ENCODE measurements at places on chromosomes 1 and 21. TPM values are rescaled to one million over a fixed set of nuclear protein-coding genes. Genes with fewer than 3 reads are reported as not detected.
A peak's percentile ranks its signal among the peaks of the same experiment; 100 is the strongest.

SLAMF8 gene
- 34.6 TPM for total RNA-seq

NBPF4 gene
- total RNA-seq = not detected

CACHD1 gene
- total RNA-seq = 31.8 TPM

DNA sequence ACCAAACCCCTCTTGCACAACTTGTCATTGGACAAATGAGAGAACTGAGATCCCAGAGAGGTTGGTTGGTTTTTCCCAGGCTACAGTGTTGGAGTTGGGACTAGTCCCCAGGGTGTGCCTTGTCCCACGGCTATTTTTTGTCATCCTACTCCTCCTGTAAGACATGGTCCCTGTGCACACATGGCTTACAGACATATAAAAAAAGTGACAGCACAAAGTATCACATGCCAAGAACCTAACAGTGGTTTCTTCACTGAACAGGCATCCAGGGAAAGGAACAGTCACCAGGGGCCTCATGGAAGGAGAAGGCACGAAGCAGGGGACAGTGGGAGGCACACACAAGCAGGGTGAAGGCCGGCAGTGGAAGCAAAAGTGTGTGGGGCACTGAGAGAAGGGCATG lies 36.5 kb downstream of the SERBP1 start:
- H3K36me3 ChIP-seq = no peaks in the 10 kb centered on the region
- H3K4me3 ChIP-seq = no peak overlapping the region
- H3K27me3 ChIP-seq = no peaks in the 10 kb centered on the region
- DNase-seq = no peak

GRCh38 chr1:10639775-10640578 lies 156.5 kb downstream of the CASZ1 start:
- H3K4me1 ChIP-seq = peaks cover 15% of the 10 kb centered on the region
- H3K27me3 ChIP-seq = no peaks in the 10 kb centered on the region
- H3K27ac ChIP-seq = peak overlapping the region; percentile 30
- no peak overlapping the region for H3K4me3 ChIP-seq

DNA sequence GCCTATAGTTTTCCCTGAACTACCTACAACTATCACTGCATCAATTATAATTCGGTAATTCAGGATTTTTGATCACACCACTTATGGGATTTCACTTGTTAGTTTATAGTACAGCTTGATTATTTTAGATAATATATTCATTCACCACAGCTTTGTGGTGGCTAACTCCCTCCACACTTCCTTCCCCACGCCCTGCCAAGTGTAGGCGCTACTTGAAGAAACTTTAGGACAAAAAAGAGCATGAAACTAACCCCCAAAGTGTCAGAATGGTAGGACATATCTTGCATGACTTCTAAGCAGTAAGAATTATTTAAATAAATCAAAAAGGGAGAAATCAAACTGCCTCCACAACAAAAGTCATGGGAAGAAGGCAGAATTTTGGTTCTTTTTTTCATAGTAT lies 70.1 kb downstream of the LHX9 start:
- no peaks in the 10 kb centered on the region for H3K27me3 ChIP-seq
- no peaks in the 10 kb centered on the region for H3K4me1 ChIP-seq
- H3K36me3 ChIP-seq = no peaks in the 10 kb centered on the region

DNA sequence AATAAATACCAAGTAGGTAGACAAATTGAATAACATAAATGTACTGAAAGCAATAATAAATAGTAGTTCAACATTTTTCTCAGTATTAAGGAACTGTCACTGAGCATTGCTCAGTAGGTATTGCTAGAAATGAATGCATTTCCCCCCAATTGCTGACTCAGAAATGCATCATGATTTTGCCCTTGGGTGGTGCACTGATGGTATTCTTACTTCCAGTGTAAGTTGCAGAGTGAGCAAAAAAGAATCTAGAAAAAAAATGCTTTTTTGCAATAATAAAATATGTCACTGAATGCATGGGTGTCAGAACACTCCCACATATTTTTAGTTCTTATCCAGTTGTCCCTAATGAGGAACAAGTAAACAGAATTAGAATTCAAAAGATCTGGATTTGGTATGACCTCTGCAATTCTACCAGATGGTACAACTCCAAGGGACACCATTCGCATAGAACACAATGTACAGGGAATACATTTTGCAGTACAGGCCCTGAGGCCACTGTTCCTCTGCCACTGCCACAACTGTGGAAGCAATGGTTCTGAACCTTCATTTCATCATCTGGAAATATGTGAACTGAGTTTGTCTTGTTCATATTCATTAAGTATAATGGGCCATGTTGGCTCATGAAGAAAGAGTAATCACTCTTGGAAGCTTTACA lies 78.0 kb downstream of the ATP6V1G3 start:
- H3K27me3 ChIP-seq = no peaks in the 10 kb centered on the region
- H3K4me1 ChIP-seq = no peaks in the 10 kb centered on the region
- no peak for DNase-seq
- H3K36me3 ChIP-seq = no peaks in the 10 kb centered on the region
- H3K4me3 ChIP-seq = no peak overlapping the region
- no peak overlapping the region for H3K27ac ChIP-seq

GRCh38 chr1:19154876-19155275 lies 55.2 kb downstream of the UBR4 start:
- DNase-seq = no peak
- H3K4me3 ChIP-seq = no peak overlapping the region
- no peaks in the 10 kb centered on the region for H3K4me1 ChIP-seq
- peaks cover 100% of the 10 kb centered on the region for H3K36me3 ChIP-seq

DNA sequence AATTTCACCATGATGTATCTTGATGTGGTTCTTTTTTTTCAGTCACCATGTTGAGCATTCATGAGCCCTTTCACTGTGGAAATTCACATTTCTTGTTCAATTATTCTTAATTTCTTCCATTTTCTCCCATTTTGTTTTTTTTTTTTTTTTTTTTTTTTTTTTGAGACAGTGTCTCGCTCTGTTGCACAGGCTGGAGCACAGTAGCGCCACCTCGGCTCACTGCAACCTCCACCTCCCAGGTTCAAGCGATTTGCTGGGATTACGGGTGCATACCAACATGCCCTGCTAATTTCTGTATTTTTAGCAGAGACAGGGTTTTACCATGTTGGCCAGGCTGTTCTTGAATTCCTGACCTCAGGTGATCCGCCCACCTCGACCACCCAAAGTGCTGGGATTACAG lies 14.7 kb downstream of the ZNF644 start:
- DNase-seq = no peak
- H3K27me3 ChIP-seq = no peaks in the 10 kb centered on the region
- peaks cover 33% of the 10 kb centered on the region for H3K4me1 ChIP-seq

GRCh38 chr1:112460615-112461014 lies 48.1 kb upstream of the WNT2B start:
- H3K4me3 ChIP-seq = no peak overlapping the region
- peak overlapping the region; percentile 82 for H3K27ac ChIP-seq
- no peak for DNase-seq
- peaks cover 28% of the 10 kb centered on the region for H3K4me1 ChIP-seq
- H3K27me3 ChIP-seq = no peaks in the 10 kb centered on the region
- peaks cover 25% of the 10 kb centered on the region for H3K36me3 ChIP-seq

DNA sequence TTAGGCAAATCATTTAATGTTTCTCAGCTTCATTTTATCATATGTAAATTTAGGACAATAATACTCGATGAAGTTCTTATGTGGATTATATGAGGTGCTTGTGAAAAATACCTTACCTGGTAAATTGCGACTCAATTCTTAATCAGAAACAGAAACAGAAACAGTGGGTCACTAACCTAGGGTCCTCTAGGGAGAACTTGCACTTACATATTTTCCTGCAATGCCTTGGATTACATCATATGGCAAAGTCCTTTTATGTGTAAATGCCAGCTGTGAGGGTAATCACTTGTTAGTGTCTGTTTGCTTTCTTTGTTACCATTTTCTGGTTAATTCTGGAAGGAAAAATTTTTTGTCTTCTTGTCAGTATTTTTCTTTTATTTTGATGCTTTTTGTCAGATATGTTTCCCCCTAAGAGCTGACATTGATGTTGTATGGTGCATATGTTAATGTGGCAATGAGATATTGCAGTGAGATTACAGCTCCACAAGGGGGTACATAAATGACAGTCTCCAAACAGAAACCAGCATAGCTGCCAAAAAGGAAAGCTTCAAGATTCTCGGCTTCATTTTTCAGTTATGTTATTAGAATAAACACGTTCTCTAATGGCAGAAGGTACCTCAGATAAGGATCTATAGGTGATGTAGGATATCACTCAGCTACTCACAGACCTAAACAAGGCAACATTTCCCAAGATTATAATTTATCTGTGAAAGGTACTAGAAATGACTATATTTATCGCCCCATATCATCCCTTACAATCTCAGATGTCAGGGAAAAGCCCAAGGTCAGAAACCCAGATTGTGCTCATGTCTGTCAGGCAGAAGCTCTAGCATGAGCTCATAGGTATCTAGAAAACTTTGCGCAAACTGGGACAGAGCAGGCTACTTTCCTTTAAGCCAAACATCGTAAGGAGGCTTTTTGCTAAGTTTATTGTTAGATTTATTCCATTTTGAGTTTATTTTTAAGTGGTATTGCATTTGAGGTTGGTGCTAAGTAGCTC lies 119.9 kb downstream of the FASLG start:
- H3K36me3 ChIP-seq = no peaks in the 10 kb centered on the region
- DNase-seq = no peak
- H3K4me1 ChIP-seq = no peaks in the 10 kb centered on the region
- H3K4me3 ChIP-seq = no peak overlapping the region

- DNase-seq = no peak
- H3K27me3 ChIP-seq = no peaks in the 10 kb centered on the region
- H3K4me3 ChIP-seq = no peak overlapping the region
- H3K36me3 ChIP-seq = no peaks in the 10 kb centered on the region
Observed at GRCh38 chr1:93000291-93000690, 39.0 kb upstream of the DIPK1A start.

DNA sequence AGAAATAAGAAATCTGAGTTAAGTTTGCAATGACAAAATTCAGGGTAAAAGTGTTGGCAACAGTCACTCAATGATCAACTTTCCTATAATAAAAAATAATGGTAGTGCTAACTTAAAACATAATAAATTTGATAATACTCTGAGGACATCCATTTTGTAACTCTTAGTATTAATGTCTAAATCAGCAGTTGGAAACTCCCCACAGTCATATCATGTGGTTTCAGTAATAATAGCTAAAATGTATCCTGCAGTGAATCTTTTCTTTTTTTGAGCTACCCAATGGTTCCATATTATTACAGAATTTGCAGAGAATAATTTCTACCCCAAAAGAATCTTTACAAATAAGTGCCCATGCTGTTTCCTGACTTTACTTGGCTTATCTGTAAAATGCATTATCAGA lies 286.7 kb downstream of the PTPRC start:
- H3K27me3 ChIP-seq = no peaks in the 10 kb centered on the region
- no peak overlapping the region for H3K4me3 ChIP-seq
- H3K36me3 ChIP-seq = no peaks in the 10 kb centered on the region
- H3K27ac ChIP-seq = no peak overlapping the region

All from upper lobe of right lung (tissue), 1 donor.